ENCODE measurements at places on chromosomes 12 and 14.

GRCh38 chr12:1936406-1937320 is 18.2 kb upstream of the CACNA2D4 start:
- DNase-seq, result no peak

- no peak for DNase-seq
Measured at GRCh38 chr12:15603474-15604085, 185.6 kb downstream of the EPS8 start.

- DNase-seq, result no peak
Measured at GRCh38 chr14:52012635-52013034, 23.3 kb downstream of the RTRAF start.

DNA sequence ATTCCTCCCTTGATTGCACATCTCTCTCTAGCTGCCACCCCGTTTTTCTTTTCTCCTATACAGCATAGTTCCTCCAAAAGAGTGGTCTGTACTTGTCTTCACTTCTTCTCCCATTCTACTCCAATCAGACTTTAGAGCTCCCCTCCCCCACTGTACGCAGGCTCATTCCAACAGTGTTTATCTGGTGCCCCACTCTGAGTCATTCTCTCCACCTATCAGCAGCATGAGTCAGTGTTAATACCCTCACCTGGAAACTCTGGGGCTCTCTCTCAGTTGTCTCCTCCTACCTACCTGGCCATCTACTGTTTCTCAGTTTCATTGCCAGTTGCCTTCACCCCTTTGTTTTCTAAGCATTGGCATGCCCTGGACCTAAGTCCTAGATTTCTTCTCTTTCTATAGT is 175.1 kb upstream of the ARHGAP5 start:
- peak; percentile 11 for DNase-seq

GRCh38 chr12:47102845-47103651 is 23.3 kb upstream of the AMIGO2 start:
- DNase-seq, result no peak

DNA sequence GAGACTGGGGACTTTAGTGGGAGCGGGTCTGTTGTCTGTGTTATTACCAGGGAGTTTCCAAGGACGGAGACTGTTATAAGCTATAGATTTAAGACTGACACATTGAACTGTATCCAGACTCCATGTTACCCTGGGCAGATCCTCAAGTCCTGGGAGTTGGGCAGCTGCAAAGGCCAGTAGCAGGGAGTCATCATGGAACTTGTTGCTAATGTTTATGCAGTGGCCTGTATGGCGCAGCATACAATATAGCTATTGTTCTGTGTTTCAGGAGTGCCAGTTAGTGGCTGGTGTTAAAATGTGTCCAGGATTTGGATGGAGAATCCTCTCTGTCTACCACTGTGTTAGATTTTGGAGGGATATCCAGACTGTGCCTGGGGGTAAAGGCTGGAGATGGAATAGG is 31.7 kb downstream of the SMOC1 start:
- no peak for DNase-seq

GRCh38 chr14:75709207-75709812 is 48.3 kb downstream of the TTLL5 start:
- DNase-seq, result peak; percentile 71

DNA sequence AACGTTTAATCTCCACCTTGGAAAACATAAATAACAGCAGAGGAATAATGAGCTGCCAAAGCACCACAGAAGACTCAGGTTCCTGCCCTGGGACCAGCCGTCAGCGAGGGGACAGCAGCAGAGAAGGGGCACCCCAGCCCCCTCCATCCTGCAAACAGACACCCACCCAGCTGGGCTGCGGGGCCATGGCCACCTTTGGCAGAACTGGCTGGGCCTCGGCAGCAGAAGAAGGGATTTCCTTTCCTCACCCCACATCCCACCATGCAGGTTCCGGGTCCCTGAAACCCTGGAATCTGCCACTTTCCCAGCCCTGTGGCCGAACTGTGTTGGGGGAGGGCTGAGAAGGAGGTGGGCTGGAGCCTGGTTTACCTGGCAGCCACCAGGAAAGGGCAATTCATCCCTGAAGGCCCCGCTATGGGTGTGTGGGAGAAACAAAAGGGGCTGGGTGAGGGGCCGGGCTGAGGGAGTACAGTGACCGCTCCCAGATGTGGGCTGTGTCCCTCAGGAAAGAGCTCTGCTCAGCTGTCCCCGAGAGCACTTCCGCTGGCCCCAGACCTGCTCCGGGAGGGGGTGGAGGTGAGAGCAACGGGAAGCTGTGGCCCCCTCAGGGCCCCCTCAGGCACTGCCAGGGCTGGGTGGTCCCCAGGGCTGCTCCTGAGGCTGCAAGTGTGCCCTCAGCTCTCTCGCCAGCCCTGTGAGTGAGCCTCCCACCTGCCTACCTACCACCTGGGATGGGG is 3.8 kb downstream of the PGF start:
- no peak for DNase-seq

GRCh38 chr12:45730348-45731189 is 1.1 kb downstream of the ARID2 start:
- DNase-seq, result peak; percentile 62

- DNase-seq, result peak; percentile 27
Measured at GRCh38 chr12:111068290-111068689, 147.9 kb upstream of the MYL2 start.

- no peak for DNase-seq
Measured at GRCh38 chr14:23930742-23931141, 22.8 kb upstream of the DHRS4 start.

GRCh38 chr14:49017447-49017846 is 568.7 kb downstream of the RPS29 start:
- no peak for DNase-seq

DNA sequence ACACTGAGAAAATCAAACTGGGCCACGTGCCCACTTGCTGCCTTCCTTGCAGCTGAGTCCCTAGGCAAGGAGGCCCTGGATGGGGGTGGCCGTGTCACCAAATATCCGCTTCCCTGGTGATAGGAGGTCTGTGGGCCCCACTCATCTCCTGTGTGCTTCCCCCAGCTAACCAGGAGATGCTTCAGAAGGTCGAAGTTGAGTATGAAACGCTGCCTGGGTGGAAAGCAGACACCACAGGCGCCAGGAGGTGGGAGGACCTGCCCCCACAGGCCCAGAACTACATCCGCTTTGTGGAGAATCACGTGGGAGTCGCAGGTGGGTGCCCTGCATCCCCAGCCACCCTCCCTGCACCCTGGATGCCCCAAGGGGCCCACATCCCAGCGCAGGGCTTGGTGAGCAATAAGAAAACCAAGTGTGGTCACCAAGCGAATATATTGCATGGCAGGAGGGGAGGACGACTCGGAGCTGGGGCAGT is 6.8 kb upstream of the SIVA1 start:
- peak; percentile 47 for DNase-seq

- peak; percentile 60 for DNase-seq
Measured at GRCh38 chr14:22112004-22112403, 438.4 kb upstream of the OR4E1 start.

DNA sequence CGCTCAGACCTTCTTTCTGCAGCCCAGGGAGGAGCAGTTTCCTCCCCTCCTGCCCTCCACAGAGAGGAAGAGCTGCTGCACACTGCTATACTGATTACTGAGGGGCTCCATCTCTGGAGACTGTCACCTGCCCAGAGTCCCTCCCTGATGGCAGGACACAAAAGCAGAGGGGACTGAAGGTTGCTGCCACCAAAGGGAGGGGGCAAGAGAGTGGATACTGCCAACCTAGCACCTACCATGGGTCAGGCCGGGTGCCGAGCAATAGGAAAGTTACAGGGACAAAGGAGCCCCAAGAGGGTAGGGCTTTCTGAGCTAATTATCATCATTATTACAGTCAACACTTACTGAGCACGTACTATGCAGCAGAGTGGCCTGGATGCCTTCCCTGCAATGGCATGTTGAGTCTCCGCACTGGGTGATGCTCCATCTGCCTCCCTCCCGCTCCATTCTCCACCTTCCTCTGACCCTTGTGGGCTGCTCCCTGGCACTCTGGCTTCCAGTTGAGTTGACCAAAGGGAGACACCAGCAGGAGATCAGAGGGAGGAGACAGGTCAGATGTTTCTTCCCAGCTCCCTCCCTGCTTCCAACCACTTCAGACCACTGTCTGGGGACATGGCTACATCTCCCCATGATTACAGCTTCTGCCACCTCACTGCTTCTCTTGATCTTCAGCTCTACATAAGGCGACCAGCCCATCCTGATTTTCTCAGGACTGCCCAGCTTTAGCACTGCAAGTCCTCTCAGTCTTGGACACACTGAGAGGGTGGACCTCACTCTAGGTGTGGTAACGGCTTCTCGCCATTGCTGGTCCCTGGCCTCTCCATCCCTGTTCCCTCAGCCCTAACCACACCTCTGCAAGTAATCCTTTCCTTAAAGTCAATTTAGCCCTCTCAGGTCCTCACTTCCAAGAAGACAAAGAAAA is 2.6 kb upstream of the KRT79 start:
- no peak for DNase-seq

DNA sequence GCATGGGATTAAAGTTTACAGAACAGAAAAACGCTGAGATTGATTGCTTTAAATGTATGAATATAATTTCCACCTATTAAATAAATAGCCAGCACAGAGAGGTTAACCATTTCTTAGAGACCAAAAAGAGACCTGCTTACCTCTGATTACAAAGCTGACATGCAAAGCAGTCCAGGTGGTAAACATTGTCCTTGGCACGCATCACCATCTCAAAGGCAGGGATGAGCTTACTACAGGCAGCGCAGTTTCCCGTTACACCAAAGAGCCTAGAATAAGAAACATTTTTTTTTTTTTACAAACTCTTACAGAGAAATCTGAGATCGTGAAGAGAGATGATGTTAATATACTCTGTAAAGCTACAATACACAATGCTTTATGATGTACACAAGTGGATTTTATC is 45.7 kb downstream of the LMO3 start:
- DNase-seq, result no peak

GRCh38 chr12:114674251-114675047 is 9.5 kb downstream of the TBX3 start:
- no peak for DNase-seq

DNA sequence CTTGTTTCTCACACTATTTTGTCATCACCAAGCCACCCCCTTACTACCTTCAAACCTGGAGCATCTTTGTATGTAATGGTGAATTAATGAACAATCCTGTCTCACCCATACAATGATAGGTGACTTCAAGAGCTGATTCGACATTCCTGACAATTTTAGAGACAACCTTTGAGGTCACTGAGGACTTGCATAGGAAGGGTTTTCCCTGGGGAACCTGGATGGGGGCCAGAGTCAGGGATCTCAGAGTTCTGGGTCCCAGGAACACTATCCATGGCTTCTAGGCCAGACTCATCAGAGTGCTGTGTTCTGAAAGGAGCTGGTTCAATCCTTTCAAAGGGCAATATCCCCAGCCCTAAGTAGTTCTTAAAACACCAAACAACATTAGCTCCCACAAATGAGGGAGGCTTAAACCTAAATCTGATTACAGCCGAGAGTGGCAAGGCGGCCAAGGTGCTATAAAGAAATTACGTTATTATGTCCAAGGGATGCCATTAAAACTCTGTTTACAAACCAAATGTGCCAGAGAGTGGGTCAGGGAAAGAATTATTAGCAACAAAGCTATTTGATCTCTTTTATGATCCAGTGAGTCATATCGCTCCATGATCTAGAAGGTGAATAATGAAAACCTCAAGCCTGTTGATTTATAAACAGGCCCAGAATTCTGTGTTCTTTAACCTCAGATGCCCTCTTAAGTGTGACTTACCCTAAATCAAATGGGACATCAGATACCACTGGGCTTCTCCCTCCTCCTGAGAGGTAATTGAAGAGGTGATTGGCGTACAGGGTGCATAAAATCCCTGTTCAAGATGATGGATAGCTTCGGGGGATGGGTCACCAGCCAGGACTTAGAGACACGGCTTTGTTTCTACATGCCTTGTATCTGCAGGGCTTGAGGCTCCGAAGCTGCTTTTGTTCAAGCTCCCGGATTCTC is 230.2 kb upstream of the TBX3 start:
- DNase-seq, result no peak

DNA sequence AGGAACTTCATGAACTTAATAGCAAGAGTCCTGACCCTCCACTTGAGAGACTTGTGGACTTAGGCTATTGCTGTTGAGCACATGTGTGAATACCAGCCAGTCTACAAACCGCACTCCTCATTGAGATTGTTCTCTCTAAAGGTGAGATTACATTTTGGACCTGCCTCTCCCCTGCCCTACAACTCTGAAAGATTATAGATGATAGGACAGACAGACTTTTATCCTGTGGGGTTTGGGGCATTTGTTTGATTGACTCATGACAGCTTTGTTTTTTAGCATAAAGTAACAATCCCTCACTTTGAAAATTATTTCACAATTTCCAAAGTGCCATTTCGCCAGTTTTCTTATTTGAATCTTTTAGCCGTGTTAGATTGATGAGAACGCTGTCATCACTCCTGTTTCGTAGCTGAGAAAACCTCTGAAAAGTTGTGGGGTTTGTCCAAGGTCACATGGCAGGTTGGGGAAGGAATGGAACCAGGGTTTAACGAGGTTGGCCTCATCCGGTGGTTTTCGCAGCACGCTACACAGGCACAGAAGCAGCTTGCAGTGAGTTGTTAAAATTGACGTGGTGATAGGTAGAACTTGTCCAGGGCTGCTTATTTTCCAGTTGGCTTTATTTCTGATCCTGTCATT is 836 bp downstream of the EVL start:
- peak; percentile 86 for DNase-seq

GRCh38 chr14:72916174-72916573 is 10.1 kb upstream of the DCAF4 start:
- no peak for DNase-seq

- no peak for DNase-seq
Measured at GRCh38 chr12:95083938-95084337, 10.5 kb upstream of the NR2C1 start.

DNA sequence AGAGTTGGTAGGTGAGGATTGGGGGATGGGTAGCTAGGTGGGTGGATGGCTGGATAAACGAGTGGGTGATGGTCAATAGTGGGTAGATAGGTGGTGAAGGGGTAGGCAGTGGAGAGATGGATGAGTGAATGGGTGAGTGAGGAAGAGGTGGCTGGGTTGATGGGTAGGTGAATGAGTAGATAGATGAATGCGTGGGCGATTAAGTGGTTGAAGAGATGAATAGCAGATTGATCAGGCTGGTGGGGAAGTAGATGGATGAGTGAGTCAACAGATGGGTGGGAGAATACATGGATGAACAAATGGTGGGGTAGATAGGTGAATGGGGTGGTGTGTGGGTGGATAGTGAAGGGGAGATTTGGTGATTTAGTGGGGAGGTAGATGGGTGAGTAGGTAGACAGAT is 51.1 kb downstream of the SYNE3 start:
- peak; percentile 16 for DNase-seq

DNA sequence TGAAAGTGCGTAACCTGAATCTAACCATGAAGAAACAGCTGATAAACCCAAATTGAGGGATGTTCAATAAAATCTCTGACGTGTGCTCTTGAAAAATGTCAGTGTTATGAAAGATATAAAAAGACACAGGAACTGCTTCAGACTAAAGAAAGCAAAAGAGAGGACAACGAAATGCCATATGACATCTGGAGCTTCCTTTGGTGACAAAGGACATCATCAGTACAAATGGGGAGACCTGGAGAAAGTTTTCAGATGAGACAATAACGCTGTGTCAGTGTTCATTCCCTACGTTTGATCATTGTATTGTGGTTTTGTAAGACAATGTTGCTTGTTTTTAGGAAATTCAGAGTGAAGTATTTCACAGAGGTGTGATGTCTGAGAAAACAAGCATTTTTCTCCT is 125.9 kb upstream of the MAP1LC3B2 start:
- no peak for DNase-seq

GRCh38 chr12:91846466-91847055 is 299.1 kb downstream of the BTG1 start:
- no peak for DNase-seq

- peak; percentile 40 for DNase-seq
Measured at GRCh38 chr12:57726151-57726883, 12.2 kb downstream of the AGAP2 start.

Data from stimulated activated CD4-positive, alpha-beta T cell treated with anti-CD3 and anti-CD28 coated beads, Interleukin-15, amount 100 ng/mL, for 24 hours (primary cell).